ENCODE measurements at places on chromosomes 6 and 20.

DNA sequence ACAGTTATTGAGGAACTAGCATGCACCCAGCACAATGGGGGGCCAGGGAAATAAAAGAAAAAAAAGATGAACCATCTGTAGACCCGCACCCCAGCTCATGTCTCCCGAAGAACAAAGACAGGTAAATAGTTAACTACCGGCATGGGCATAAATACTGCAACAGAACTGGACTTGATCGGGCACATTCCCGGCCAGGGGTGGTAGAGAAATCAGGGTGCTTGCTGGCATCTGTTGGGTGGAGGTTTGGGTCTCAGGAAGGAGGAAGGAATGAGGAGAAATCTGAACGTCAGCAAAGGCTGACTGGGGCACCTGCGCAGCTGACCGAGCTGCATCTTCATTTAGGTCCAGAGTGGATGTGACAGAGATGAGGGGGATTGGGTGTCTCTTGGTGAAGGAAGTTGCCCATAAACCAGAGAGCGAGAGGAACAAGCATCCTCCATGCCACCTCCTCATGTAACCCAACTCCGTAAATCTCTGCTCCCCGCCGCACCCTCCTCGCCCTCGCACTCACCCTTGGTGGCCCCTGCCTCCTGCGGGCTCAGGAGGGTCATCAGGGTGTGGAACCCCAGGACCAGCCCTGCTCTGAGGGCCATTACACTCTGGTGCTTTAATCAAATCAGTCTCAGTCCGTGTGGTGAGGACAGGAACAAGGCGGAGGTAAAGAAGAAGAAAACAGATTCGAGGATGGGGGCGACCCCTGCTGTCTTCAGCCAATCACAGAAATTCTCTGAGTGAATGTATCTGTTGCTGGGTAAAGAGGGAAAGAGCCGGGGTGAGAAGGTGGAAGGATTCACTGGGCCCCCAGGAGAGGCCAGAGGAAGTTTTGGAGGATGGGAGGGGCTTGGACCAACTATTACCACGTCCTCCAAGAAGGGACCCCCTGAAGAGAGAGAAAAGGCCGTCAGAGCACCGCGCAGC, at the start of gene HLA-DOA:
Gene HLA-DOA (minus strand): TSS at position 648 of the 918 bp plus-strand sequence.
- DNase-seq: no peak

- DNase-seq: no peak
Measured at GRCh38 chr6:13787137-13787536, 27.2 kb downstream of the MCUR1 start.

DNA sequence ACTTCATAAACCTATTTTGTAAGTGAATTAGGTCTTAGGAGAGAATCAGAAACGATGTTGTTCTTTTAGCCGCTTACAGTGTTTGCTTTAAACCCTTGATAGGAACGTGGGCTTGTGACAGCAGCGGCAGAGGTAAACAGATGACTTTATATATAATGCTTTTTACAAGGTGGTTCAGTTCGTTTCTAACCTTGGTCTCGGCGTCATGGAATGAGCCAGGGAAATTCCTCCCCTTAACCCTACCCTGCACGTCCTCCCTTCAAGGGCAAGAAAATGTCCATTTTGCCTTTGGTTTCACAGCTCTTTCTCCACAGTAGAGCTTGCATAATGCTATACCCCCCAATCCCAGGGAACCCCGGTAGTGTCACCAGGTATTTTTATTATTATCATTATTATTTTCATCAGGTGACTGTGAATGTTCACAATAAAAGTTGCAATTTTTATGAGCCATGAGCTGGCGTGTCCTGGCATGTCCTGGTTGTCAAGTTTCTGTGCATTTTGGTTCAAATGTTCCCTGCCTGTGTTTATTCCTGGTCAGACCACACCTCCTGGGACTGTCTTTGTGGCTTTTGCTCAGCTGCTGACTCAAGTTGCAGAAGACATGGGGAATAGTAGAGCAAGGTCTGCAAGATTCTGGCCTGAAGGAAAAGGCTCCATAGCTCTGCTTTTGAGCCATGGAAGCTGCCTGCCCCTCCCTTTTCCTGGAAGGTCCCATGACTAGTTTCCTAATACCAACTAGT, 112.8 kb upstream of the BMP2 start:
- DNase-seq: no peak

DNA sequence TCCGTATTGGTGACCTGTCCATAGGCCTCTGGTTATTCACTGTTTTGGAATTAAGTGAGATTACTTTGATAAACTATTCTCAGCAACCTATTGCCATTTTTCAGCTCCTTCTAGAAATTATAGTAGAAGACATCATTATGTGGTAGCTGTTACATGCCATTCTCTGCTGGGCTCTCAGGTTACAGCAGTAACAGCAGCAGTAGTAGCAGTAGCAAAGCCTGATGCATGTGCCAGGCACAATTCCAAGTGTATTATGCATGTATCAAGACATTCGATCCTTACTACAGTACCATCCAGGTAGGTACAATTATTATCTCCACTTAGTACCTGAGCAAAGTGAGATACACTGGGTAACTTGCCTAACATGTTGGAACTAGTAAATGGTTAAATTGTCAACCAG, 74.3 kb downstream of the RPS12 start:
- no peak for DNase-seq

- no peak for DNase-seq
Measured at GRCh38 chr20:47645632-47646031, 139.6 kb downstream of the SULF2 start.

DNA sequence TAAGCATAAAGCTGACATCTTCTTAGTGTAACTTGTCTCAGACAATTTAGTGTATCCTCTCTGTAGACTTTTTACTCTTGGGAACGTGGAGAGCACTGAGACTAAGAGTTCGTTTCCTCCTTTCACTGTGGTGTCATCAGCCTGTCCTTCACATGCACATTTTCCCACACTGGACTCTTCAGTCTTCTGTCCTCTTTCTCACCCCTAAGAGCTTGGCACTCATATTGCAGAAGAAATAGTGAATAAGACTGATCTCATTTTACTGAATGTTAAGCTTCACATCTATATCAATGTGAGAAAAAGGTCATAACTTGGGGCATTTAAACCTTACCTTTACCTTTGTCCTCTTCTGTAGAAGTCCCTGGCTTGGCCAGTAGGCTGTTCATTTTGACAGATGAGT, 25.6 kb downstream of the FUCA2 start:
- DNase-seq: no peak

GRCh38 chr6:106398621-106399020, 38.1 kb downstream of the CRYBG1 start:
- no peak for DNase-seq

- DNase-seq: no peak
Measured at GRCh38 chr6:125095580-125096301, 57.8 kb upstream of the TPD52L1 start.

DNA sequence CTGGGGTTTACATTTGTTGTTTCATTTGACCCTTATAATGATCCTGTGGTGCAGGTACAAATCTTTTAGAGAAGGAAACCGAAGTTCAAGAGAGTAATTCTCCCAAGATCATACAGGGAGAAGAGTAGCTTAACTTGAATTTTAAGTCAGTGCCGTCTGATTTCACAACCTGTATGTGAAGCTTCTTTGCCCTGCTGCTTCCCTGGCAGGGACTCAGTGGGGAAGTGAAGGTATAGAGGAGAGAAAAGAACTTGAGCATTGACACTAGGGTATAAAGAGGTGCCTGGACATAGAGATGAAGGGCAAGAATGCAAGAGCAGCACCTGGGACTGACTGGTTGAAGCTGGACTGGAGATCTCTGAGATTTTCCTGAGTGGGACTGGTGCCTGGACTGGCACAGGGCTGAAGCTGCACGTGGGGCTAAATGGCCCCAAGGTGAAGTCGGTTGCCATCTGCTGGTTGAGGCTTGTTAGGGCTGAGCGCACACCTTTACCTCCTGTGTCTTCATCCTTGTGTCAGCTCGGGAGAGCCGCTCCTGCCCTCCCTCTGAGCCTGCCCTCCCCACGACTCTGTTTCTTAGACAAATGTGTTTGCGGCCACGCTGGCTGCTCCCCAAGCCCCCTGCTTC, 41.8 kb downstream of the FARS2 start:
- no peak for DNase-seq

DNA sequence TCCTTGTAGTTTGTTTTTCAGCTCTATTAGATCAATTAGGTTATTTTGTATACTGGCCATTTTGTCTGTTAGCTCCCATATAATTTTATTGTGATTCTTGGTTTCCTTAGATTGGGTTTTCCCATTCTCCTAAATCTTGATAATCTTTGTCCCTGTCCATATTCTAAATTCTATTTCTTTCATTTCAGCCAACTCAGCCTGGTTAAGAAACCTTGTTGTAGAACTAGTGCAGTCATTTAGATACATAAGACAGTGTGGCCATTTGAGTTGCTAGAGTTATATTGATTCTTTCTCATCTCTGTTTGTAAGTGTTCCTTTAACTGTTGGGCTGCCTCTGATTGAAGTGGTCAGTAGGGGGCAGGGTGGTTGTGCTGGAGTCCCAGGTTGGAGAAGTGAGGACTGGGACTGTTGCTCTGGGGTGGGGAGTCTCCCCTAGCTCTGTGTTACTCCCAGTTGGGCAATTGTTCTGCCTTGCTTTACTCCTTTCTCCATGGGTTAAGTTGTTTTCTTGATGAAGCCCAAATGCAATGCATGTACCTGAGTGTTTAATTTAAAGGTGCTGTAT, 98.8 kb upstream of the NRN1 start:
- peak; percentile 62 for DNase-seq

- DNase-seq: no peak
Measured at GRCh38 chr6:92887871-92888270, 531.5 kb downstream of the EPHA7 start.

DNA sequence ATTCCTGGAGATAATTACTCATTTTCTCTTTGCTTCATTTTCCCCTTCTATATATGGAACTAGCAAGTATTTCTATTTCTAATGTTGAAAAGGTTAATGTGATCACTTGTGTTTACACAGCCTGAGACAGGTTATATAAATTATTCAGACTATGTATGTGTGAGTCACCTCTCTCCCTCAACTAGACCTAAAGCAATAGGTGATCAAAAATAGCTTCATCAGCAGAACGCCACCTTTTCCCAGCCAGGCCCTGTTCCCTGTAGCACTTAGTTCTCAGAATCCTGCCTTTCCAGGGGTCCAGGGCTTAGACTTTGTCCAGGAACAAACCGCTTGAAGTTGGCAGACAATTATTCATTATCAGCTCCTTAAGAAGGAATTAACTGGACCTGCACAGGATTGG, 125.3 kb upstream of the EXOC2 start:
- DNase-seq: no peak

- DNase-seq: no peak
Measured at GRCh38 chr6:139243536-139243935, 48.3 kb downstream of the TXLNB start.

DNA sequence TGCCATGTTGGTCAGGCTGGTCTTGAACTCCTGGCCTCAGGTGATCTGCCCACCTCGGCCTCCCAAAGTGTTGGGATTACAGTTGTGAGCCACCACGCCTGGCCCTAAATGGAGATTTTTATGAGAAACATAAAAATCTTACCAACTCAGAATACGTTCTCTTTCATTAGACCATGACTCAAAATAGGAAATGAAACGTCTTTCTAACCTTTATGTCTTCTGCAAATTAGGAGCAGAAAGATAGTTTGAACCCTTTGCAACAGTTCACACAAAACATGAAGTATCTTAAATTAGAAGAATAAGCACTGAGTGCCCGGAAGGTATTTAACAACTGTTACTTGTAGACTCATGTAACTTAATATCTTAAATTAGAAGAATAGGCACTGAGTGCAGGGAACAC, 48.3 kb downstream of the AHI1 start:
- no peak for DNase-seq

- no peak for DNase-seq
Measured at GRCh38 chr6:146358431-146359046, 185.1 kb upstream of the RAB32 start.

DNA sequence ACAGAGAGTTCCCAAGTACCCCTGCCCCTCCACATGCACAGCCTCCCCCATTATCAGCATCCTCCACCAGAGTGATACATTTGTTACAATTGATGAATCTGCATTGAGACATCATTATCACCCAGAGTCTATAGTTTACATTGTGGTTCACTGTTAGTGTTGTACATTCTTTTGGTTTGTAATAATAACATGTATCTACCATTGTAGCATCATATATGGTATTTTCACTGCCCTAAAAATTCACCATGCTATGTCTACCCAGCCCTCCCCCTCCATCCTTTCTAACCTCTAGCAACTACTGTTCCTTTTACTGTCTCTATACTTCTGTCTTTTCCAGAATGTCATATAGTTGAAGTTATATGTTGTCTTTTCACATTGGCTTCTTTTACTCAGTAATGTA, 273.9 kb upstream of the RNF217 start:
- DNase-seq: no peak

DNA sequence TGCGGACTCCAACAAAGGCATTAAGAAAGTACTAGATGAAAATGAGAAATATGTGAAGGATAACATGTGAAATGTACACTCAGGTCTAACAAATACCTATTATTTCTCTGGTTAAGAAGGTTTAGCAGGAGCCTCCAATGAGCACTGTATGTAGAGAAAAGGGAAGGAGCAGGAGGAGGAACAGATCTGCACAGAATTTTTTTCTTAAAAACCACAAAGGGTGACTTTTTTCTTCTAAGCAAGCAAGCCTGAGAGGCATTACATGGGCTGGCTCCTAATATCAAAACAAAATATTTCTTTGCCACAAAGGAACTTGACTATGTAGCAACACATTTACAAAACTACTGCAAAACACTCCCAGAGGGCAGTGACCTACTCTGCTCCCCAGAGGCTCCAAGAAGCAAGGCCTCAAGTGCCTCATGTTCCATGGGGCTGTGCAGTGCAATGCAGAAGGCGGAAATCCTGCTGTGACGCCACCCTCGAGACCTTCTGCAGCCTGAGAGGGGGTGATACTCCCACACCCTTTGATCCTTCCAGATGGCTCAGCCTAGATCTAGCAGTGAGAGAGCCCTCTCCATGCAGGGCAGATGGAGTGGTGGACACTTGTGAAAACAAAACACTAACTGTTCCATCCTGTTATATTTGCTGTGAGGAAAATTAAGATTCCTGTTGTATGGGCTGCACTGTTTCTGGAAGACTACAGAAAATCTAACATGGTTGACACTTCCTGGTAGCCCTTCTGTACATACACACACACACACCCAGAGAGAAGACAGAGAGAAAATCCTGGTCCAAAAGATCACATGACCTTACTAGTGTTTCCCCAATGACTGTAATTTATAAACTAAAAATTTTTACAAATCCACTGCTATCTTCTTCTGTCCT, 36.0 kb upstream of the SMIM29 start:
- DNase-seq: peak; percentile 100

GRCh38 chr6:141965016-141965545, 167.6 kb upstream of the GJE1 start:
- no peak for DNase-seq

- no peak for DNase-seq
Measured at GRCh38 chr20:7579888-7580287, 360.4 kb downstream of the HAO1 start.

GRCh38 chr20:63787302-63787701, 43.8 kb downstream of the ZBTB46 start:
- no peak for DNase-seq

- DNase-seq: no peak
Measured at GRCh38 chr6:6869094-6869493, 238.7 kb upstream of the RREB1 start.

- no peak for DNase-seq
Measured at GRCh38 chr20:49398401-49399144, 83.9 kb downstream of the KCNB1 start.

Data from AML-193 (cell line).